ENCODE measurements at places on chromosomes 13 and 19.

GRCh38 chr13:110356362-110356761, 49.3 kb downstream of the COL4A2 start:
- no peak for DNase-seq

DNA sequence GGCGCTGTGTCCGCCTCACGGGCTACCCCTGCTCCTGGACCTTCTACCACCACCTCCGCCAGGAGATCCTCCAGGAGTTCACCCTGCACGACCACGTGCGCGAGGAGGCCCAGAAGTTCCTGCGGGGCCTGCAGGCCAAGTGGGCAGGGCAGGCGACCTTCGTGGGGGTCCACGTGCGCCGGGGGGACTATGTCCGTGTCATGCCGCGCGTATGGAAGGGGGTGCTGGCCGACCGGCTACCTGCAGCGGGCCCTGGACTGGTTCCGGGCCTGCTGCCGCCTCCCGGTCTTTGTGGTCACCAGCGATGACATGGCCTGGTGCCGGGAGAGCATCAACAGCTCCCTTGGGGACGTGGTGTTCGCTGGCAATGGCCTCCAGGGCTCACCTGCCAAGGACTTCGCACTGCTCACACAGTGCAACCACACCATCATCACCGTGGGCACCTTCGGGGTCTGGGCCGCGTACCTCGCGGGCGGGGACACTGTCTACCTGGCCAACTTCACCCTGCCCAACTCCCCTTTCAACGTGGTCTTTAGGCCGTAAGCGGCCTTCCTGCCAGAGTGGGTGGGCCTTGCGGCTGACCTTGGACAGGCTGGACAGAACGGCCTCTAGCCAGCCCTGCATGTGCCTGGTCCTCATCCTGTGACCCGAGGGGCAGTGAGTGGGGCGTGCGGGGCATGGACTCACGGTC, 7.8 kb upstream of the NTN5 start:
- DNase-seq, result no peak

GRCh38 chr13:24662195-24663088, 17.8 kb upstream of the ATP12A start:
- no peak for DNase-seq

- DNase-seq, result no peak
Measured at GRCh38 chr13:19157461-19157860, 24.2 kb downstream of the TUBA3C start.

- DNase-seq, result no peak
Measured at GRCh38 chr19:3017923-3018322, 11.2 kb downstream of the TLE2 start.

GRCh38 chr19:18364826-18365528, 21.0 kb upstream of the GDF15 start:
- peak; percentile 83 for DNase-seq

DNA sequence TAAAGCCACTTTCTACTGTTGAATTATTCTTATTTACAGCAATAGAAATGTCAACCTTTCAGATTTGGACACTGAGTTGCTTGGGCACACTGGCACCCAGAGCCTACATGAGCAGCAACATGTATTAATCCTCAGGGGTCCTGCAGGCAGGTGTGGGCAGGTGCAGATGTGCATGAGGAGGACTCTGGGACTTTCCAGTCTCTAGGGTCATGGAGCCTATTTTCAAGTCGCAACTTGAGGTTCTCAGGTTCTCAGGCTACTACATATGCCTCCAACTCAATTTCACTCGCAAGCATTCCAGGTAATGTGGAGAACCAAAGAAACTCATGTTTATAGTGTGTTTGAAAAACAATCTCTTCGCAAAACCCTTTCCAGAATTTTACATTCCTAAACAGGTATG, 73.2 kb downstream of the STARD13 start:
- DNase-seq, result no peak

- no peak for DNase-seq
Measured at GRCh38 chr13:102033386-102033785, 368.5 kb downstream of the FGF14 start.
